ENCODE measurements at places on chromosomes 6 and 20.

DNA sequence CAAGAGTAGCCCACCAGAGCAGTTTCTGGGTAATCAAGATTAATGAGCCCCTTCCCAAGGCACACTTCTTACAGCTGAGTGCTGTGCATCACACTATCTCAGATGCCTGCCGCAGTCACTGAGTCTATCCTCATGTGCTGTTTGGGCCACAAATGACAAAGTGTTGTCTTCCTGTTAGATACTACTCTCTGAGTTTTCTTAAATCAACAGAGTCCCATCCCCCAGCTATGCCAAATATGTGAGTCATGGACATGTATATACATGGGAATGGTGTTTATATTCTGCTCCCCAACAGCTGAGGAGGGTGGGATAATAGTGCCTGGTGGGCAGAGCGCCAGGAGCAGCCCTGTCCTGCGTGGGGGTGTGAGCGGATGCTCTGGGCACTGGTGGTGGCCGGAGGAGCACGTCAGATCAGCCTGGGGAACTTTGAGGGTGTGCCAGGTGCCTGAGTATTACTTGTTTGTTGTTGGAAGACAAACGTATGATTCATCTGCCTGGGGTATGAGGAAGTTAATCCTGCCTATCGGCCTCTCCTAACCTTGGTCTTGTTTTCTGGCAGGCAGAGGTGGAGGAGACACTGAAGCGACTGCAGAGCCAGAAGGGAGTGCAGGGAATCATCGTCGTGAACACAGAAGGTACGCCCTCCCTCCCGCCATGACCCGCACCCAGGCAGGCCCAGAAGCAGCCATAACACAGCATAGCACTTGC lies 9.6 kb downstream of the DYNLRB1 start:
- DNase-seq: no peak

GRCh38 chr6:81562169-81562568 lies 190.3 kb downstream of the TENT5A start:
- no peak for DNase-seq

DNA sequence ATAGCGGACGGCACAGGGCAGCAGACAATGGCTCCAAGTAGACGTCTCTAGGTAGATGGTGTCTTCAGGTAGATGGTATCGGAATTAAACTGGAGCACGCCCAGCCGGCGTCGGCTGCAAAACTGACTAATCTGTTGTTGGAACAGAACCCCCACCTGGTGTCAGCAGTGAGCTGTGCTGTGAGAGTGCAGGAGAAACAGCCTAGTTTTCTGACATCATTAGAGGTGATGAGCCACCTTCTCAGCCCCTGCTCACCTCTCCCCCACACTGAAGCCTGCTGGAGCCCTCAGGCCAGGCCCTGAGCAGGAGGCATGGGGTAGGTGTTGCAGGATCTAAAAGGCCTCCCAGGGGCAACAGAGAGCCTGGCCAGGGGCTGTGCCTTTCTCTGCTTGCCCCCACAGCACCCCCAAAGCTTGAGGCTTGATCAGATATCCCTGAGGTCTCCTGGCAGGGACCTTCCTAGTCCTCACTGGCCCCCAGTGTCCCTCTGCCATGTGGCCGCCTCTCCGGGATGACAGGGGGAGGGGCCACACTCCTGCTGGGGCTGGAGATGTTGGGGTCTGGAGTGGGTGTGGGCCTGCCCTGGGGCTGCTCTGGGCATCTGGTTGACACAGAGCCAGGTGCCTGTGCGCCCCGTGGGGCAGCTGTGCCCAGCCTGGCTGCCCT lies 6.9 kb upstream of the HELZ2 start:
- peak; percentile 88 for DNase-seq

DNA sequence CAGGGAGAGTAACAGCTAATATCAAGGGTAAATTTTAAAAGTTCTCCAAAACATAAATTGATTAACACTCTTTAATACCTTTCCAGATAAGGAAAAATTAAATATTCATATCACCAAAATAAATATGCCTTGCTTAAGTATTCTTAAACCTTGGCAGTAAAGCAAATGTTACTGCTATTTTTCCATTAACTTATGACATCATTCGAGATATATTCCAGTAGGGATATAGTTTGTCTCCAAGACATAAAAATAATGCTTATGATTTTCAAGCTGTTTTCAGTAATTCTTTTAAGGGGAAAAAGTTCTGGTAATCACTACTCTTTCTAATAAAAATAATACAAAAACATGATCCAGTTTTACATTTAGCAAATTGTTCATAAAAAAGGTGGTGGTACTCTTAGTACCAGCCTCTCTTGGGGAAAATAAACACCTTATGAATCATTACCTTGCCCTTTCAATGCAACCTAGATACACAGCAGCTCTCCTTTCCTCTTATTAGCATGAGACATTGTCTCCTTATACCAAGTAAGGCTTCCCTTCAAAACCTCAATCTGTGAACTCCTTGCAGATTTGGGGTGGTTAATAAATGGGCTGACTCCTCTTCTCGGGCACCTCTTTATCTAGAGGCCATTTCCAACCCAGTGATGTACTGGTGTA lies 31.5 kb upstream of the LTV1 start:
- no peak for DNase-seq

DNA sequence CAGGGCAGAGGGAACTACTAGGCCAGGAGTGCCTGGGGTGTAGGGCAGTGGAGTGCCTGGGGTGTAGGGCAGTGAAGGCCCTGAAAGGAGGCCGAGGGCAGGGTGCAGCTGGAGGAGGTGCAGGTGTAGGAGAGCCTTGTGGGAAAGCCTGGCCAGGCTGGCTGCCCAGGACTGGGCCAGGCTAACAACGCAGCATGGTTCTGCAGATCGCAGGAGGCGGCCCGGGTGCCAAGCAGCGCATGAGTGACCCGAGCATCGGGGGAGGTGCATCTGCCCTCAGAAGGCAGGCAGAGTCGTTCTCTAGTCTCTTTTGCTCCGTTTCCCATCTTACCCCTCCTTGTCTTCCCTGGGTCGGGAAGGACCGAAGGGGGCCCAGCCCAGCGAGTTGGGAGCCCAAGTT lies 151.5 kb upstream of the PHACTR3 start:
- no peak for DNase-seq

- no peak for DNase-seq
Measured at GRCh38 chr6:69601132-69601531, 195.7 kb downstream of the LMBRD1 start.

DNA sequence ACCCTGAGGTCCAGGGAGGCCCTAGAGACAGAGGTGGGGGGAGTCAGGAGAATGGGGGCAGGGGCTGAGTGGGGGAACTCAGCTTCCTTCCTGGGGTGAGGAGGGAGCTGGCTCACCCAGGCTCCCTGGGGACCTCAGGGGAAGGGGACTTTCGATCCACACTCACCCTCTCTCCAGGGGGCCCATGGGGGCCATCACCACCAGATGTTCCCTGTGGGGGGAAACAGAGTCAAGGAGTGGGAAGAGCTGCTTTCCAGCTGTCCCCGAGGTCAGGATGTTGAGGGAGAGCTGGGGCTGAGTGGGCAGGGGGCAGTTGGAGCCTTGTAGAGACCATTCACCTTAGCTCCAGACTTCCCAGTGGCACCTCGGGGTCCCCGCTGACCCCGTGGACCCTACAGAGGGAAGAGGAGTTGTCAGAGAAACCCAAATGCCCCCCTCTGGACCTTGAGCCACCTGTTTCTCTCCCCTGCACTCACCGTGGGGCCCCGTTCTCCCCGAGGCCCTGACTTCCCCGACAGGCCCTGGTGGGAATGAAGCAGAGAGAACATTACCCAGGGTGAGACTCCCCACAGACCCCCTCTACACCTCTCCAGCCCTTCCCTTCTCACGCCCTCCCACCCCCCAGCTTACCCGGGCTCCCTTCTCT lies 18.6 kb downstream of the COL11A2 start:
- DNase-seq: no peak

GRCh38 chr6:28940858-28941683 lies 17.3 kb upstream of the TRIM27 start:
- DNase-seq: peak; percentile 79

GRCh38 chr20:48211238-48211637 lies 426.0 kb upstream of the SULF2 start:
- DNase-seq: no peak

DNA sequence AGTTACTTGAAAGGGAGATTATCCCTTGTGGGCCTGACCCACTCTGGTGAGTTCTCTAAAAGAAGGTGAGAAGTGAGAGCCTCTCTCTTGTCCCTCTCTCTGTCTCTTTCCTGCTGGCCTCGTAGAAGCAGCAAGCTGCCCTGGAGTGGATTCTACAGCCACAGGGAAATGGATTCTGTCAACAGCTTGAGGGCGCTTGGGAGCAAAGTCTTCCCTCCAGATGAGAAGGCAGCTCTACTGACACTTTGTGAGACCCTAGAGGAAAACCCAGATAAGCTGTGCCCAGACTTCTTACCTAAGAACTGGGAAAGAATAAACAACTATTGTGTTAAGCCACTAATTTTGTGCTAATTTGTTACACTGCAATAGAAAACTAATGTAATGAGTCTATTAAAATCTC lies 39.9 kb downstream of the ANKRD60 start:
- no peak for DNase-seq

GRCh38 chr20:49987868-49988690 lies 5.3 kb downstream of the SNAI1 start:
- no peak for DNase-seq

GRCh38 chr6:158475344-158476302 lies 84.3 kb upstream of the TMEM181 start:
- no peak for DNase-seq

GRCh38 chr20:33211817-33212424 lies 5.2 kb upstream of the BPIFA3 start:
- DNase-seq: peak; percentile 55

DNA sequence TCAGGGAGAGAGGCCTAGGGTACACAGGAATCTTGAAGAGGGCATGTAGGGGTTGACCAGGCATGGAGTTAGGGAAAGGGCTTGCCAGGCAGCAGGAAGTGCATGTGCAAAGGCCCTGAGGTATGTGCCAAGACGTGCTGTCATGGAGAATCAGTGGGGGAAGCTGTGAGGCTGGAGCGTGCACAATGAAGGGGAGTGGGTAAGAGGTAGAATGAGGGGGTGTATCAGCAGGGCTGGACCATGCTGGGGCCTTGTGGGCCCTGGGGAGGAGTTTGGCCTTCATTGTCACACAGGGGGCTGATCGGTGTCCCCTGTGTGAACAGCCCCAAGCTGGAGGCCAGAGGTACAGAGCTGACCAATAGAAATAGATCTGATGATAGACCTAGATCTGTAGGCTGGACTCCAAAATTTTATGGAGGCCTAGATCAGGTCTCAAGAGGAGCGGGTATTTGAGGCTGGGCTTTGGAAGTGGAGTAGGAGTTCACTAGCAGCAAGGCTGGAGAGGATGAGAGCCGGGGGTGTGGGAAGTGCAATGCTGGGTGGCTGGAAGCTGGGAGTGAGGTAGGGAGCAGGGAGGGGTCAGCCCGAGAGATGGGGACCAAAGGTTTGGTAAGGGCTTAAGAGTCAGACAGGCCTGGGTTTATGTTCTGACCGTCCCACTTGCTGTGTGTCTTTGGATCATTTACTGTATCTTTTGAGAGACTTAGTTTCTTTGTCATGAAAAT lies 3.0 kb downstream of the SRC start:
- DNase-seq: no peak

GRCh38 chr6:39933669-39934130 lies 562 bp downstream of the MOCS1 start:
- no peak for DNase-seq

DNA sequence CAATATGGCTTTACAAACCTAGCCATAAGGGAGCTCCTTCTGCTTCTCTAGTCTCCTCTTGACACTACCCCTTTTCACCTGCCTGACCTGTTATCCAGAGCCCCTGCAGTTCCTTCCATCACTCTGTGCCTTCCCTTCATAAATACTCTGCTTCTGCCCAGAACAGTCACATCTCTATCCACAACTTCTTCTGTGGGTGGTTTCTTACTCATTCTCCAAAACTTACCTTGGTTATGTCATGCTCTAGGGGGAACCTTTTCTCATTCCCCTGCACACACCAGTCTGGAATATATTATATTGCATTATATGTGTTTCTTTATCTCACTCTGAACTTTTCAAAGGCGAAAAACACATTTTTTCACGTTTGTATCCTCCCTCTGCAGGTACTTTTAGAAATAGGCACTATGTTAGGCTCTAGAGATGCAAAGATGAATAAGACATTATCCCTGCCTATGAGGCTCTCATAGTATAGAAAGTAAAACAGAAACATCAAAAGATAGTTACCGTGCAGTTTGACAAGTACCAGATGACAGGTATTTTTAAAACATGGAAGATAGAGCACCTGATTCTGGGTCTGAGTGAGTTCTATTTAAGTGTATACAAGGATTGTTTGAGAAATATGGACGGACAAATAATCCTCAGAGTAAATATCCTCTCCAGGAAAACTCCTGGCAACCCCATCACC lies 51.5 kb downstream of the AIG1 start:
- DNase-seq: no peak

DNA sequence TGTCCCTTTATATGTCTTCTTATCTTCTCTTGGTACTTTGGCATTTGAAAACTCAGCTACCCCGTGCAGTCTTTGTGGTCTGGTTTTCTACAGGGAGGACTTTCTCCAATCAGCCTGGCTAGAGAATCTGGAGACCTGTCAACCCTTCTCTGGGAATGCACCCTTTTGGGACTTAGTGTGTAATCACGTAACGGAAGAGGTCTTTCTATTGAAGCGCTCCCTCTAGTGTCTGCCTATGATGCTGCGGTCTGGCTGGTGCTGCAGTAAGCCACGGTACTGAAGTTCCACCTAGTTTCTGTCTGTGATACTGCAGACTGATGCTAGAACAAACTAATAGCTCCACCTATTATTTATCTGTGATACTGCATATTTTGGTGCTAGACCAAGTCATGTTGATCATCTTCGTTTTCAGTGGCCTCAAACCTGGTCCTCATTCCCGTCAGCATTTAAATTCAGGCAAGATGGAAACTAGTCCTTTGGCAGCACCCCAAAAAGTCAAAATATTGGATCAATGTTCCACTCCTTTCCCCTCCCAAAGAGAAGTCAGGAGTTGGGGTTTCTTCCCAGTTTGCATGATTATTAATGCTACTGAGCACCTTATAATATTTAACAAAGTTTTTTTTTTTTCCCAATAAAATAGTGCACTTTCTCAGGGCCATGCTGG lies 12.5 kb upstream of the SIRPB2 start:
- peak; percentile 85 for DNase-seq

Measured in activated naive CD4-positive, alpha-beta T cell treated with anti-CD3 and anti-CD28 coated beads, Interleukin-2, amount 10 ng/mL, durations not matched to agents 7 days and 5 days (primary cell).